Naive thymus-derived CD8-positive, alpha-beta T cell (primary cell): ENCODE measurements at places on chromosomes 11 and 22. TPM values are rescaled to one million over a fixed set of nuclear protein-coding genes. Genes with fewer than 3 reads are reported as not detected.

HBE1 gene
- not detected for total RNA-seq

ROBO3 gene
- total RNA-seq: 55.0 TPM

C1QTNF4 gene
- total RNA-seq: 0.91 TPM

CSF2RB gene
- total RNA-seq: 0.41 TPM

KRTAP5-10 gene
- total RNA-seq: not detected

F2 gene
- total RNA-seq: not detected

OR8G5 gene
- total RNA-seq: not detected

SLC29A2 gene
- total RNA-seq: 13.9 TPM

OR52I1 gene
- not detected for total RNA-seq

ANO1 gene
- total RNA-seq: not detected

GRCh38 chr11:114060392-114061047 lies 1.0 kb downstream of the ZBTB16 start:
- H3K27me3 ChIP-seq: peaks cover 37% of the 10 kb centered on the region
- peak overlapping the region; percentile 87 for H3K4me3 ChIP-seq
- peak overlapping the region; percentile 53 for H3K27ac ChIP-seq
- H3K4me1 ChIP-seq: peaks cover 31% of the 10 kb centered on the region

- H3K27ac ChIP-seq: peak overlapping the region; percentile 88
- peak overlapping the region; percentile 11 for H3K4me3 ChIP-seq
- H3K4me1 ChIP-seq: peaks cover 34% of the 10 kb centered on the region
- H3K27me3 ChIP-seq: no peaks in the 10 kb centered on the region
- DNase-seq: no peak
These were observed 11.2 kb upstream of the MALAT1 start for GRCh38 chr11:65487467-65488272.

GRCh38 chr22:29133603-29134133 lies 60.8 kb downstream of the KREMEN1 start:
- H3K4me3 ChIP-seq: no peak overlapping the region
- no peaks in the 10 kb centered on the region for H3K4me1 ChIP-seq
- no peak overlapping the region for H3K27ac ChIP-seq
- H3K27me3 ChIP-seq: peaks cover 4% of the 10 kb centered on the region
- no peaks in the 10 kb centered on the region for H3K36me3 ChIP-seq

DNA sequence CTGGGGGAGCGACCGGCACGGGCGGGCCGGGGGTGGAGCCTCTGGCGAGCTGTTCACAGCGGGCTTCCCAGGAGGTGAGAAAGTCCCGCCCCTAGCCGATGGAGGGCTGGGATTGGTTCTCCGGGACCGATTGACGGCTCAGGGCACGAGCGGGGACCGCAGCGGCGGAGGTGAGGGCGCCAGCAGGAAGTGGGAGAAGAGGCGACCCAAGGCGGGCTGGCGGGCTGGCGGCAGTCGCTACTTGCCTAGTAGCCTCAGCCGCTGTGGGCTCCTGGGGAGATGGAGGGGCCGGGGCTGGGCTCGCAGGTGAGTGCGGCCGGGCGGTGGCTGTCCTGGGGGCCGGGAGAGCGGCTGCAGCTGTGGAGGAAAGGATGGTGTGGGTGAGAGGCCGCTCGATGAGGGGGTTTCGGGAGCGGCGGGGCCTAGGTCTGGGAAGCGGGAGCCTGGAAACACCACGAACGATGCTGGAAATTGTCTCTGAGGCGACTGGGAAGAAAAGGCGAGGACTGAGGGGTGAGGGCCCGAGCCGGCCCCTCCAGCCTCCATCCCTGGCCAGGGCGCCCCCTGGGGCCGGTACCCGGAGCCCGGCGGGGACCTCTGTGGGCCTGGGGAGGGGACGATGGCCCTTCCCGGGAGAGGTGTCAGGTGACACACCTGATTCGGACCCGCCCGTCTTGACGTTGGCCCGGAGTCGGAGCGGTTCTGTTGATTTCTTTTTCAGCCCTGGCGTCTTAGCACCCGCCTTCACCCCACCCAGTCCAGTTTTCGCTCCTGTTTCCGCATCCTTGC lies at the start of gene ZDHHC13:
Gene ZDHHC13 (plus strand): TSS at position 198 of the 789 bp plus-strand sequence. CDS start 82 bp downstream, at position 280.
- no peaks in the 10 kb centered on the region for H3K27me3 ChIP-seq
- H3K4me3 ChIP-seq: peak within 1 kb of the TSS; percentile 94
- H3K27ac ChIP-seq: peak within 1 kb of the TSS; percentile 94
- peak; percentile 92 for DNase-seq
- H3K36me3 ChIP-seq: peaks cover 5% of the 10 kb centered on the region
- H3K4me1 ChIP-seq: peaks cover 54% of the 10 kb centered on the region

DNA sequence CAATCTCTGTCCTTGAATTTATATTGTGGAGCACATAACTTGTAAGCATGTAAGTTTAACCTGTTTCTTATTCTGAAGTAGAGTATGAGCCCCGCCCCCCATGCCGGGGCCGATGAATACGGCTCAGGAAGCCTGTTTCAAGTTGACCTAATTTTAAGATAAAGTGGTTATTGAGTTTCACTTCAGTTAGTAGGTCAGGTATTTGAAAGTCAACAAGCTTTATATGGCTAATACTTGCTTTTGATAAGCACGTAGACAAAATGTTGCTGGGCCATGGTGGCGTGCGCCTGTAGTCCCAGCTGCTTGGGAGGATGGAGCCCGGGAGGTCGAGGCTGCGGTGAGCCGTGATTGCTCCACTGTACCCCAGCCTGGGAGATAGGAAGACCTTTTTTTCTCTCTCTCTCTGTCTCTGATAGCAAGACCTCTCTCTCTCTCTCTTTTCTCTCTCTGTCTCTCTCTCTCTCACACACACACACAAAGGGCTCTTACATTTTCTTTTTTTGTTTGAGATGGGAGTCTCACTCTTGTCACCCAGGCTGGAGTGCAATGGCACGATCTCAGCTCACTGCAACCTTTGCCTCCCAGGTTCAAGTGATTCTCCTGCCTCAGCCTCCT lies 14.4 kb downstream of the YWHAH start:
- H3K27me3 ChIP-seq: no peaks in the 10 kb centered on the region
- peak overlapping the region; percentile 24 for H3K4me3 ChIP-seq
- H3K4me1 ChIP-seq: peaks cover 48% of the 10 kb centered on the region
- no peaks in the 10 kb centered on the region for H3K36me3 ChIP-seq

- DNase-seq: no peak
- no peak overlapping the region for H3K4me3 ChIP-seq
- H3K27ac ChIP-seq: no peak overlapping the region
- no peaks in the 10 kb centered on the region for H3K36me3 ChIP-seq
- H3K27me3 ChIP-seq: no peaks in the 10 kb centered on the region
- peaks cover 49% of the 10 kb centered on the region for H3K4me1 ChIP-seq
These were observed 17.5 kb downstream of the OSBPL5 start for GRCh38 chr11:3147626-3148025.

DNA sequence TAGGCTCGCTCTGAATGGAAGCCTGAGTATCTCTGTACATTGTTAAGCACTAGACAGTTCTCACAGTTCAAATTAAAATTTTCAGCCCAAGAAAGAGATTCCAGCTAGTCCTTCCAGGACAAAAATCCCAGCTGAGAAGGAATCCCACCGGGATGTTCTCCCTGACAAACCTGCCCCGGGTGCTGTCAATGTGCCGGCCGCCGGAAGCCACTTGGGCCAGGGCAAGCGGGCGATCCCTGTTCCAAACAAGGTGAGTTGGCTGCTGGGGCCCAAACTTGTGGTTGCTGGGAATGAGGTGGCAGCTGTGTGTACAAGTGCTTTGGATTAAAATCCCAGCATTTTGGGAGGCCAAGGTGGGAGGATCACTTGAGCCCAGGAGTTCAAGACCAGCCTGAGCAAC lies 15.4 kb downstream of the GTSE1 start:
- DNase-seq: no peak
- H3K27ac ChIP-seq: no peak overlapping the region
- H3K4me3 ChIP-seq: no peak overlapping the region
- no peaks in the 10 kb centered on the region for H3K4me1 ChIP-seq
- H3K36me3 ChIP-seq: no peaks in the 10 kb centered on the region

DNA sequence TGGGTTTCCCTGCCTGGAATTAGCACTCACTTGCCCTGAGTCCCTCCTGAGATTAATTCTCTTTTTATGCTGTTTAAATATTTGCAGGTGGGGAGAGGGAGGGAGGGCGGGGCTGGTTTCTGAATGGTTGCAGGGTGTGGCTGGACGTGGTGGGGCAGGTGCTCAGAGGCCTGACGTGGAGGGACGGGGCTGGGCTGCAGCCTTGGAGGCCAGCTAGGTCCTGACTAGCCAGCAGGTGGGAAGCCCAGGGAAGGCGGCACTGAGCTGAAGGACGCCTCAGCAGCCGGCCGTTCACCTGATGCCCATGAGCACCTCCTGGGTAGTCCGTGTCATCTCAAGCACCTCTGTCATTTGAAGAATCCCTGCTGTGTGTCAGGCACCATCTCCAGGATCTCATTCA lies 21.3 kb downstream of the SGSM1 start:
- peaks cover 14% of the 10 kb centered on the region for H3K27me3 ChIP-seq
- no peak overlapping the region for H3K4me3 ChIP-seq
- no peaks in the 10 kb centered on the region for H3K4me1 ChIP-seq
- no peak overlapping the region for H3K27ac ChIP-seq
- no peak for DNase-seq

- H3K27me3 ChIP-seq: peaks cover under 1% of the 10 kb centered on the region
- H3K4me1 ChIP-seq: no peaks in the 10 kb centered on the region
- DNase-seq: no peak
- no peaks in the 10 kb centered on the region for H3K36me3 ChIP-seq
These were observed 136.8 kb downstream of the FDX1 start for GRCh38 chr11:110566577-110566976.

GRCh38 chr11:114284021-114284420 lies 12.2 kb upstream of the NNMT start:
- no peak overlapping the region for H3K4me3 ChIP-seq
- peaks cover 1% of the 10 kb centered on the region for H3K4me1 ChIP-seq
- no peaks in the 10 kb centered on the region for H3K36me3 ChIP-seq
- no peak overlapping the region for H3K27ac ChIP-seq
- no peak for DNase-seq

GRCh38 chr11:113278481-113278880 lies 35.9 kb upstream of the TTC12 start:
- H3K4me1 ChIP-seq: no peaks in the 10 kb centered on the region
- H3K4me3 ChIP-seq: no peak overlapping the region
- no peaks in the 10 kb centered on the region for H3K36me3 ChIP-seq
- H3K27ac ChIP-seq: no peak overlapping the region
- no peaks in the 10 kb centered on the region for H3K27me3 ChIP-seq
- DNase-seq: no peak

- peaks cover 8% of the 10 kb centered on the region for H3K27me3 ChIP-seq
- no peak overlapping the region for H3K4me3 ChIP-seq
- peak overlapping the region; percentile 5 for H3K27ac ChIP-seq
These were observed 43.0 kb upstream of the EIF3D start for GRCh38 chr22:36571991-36572390.

- no peaks in the 10 kb centered on the region for H3K36me3 ChIP-seq
- H3K4me3 ChIP-seq: no peak overlapping the region
- no peak for DNase-seq
- H3K27ac ChIP-seq: no peak overlapping the region
- H3K27me3 ChIP-seq: no peaks in the 10 kb centered on the region
These were observed 12.9 kb upstream of the FAT3 start for GRCh38 chr11:92211576-92212167.

GRCh38 chr11:32178692-32179091 lies 87.8 kb downstream of the RCN1 start:
- peaks cover 4% of the 10 kb centered on the region for H3K27me3 ChIP-seq
- H3K36me3 ChIP-seq: no peaks in the 10 kb centered on the region
- DNase-seq: no peak

DNA sequence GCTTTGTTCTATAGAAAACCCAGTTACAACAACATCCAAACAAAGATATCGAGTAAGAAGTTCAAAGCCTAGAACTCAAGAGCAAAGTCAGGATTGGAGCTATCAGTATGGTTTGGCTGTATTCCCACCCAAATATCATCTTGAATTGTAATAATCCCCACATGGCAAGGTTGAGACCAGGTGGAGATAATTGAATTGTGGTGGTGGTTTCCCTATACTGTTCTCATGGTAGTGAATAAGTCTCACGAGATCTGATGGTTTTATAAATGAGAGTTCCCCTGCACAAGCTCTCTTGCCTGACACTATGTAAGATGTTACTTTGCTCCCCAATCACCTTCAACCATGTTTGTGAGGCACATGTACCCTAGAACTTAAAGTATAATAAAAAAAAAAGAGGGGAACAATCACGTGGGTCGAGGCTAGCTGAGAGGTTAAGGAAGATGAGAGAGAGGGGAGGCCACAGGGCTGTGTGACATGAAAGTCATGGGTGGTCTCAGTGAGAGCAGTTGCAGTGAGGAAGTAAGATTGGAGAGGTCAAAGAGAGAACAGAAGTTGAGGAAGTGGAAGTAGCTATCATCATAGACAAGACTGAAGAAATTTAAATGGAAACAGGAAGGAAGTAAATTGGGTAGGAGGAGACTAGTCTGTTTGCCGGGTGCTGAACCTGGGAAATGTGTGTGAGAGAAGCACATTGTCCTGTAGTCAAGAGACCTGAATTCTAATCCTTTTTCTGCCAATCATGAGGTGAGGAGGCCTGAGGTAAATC lies 80.1 kb upstream of the CD44 start:
- no peaks in the 10 kb centered on the region for H3K36me3 ChIP-seq
- H3K27ac ChIP-seq: peak overlapping the region; percentile 88
- peak overlapping the region; percentile 2 for H3K4me3 ChIP-seq
- no peaks in the 10 kb centered on the region for H3K27me3 ChIP-seq
- H3K4me1 ChIP-seq: peaks cover 41% of the 10 kb centered on the region
- DNase-seq: no peak

DNA sequence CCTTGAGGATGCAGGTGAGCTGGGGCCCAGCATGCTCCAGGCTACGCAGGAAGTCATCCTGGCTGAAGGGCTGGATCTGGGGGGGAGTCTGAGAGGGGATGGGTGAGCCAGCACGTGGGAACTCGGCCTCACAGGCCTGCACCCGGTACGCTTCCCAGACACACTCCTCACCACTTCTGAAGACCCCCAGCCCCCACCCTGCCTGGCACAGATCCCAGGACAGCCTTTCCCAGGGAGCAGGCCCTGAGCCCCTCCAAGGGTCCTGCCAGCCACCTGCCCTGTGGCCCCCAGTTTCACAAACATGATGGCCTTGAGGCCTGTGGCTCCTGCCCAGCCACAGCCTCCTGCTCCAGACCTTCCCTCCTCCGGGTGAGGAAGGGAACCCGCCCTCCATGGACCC lies 5.6 kb upstream of the PLXNB2 start:
- H3K27ac ChIP-seq: no peak overlapping the region
- no peak overlapping the region for H3K4me3 ChIP-seq
- H3K36me3 ChIP-seq: no peaks in the 10 kb centered on the region
- H3K27me3 ChIP-seq: no peaks in the 10 kb centered on the region
- DNase-seq: no peak

DNA sequence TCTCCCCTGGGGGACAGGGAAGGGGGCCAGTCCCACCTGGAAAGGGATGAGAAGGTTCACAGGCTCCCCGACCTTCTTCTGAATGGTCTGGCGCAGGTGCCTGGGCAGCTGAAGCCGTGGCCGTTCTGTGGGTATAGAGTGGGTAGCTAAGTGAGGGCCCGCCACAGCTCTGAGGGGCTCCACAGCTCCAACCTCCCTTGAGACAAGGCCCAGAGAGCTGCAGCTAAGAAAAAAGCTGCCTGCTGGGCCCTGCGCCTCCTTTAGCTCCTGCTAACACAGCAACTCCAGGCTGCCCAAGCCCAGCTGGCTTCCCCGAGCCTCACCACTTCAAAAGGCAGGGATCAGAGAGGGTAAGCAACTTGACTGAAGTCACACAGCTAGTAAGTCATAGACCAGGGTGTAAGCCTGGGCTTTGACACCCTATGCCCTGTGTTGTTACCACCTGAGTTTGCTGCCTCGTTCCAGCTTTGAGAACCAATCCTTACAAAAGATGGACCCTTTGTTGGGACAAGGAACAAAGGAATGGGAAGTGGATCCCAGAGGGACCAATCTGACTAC lies 18.5 kb downstream of the MYBPC3 start:
- no peaks in the 10 kb centered on the region for H3K27me3 ChIP-seq
- DNase-seq: no peak
- H3K4me1 ChIP-seq: no peaks in the 10 kb centered on the region
- no peak overlapping the region for H3K27ac ChIP-seq
